Fibroblast of skin of left biceps (primary cell): ENCODE measurements at places on chromosomes 6 and 20.

- DNase-seq = no peak
These were observed 80.7 kb downstream of the RREB1 start for GRCh38 chr6:7188492-7188891.

GRCh38 chr6:74065705-74066104 is 369.7 kb downstream of the CD109 start:
- DNase-seq = no peak

GRCh38 chr6:73309535-73309784 is 44.6 kb downstream of the DPPA5 start:
- no peak for DNase-seq

GRCh38 chr6:108635505-108636226 is 74.9 kb downstream of the FOXO3 start:
- DNase-seq = no peak

DNA sequence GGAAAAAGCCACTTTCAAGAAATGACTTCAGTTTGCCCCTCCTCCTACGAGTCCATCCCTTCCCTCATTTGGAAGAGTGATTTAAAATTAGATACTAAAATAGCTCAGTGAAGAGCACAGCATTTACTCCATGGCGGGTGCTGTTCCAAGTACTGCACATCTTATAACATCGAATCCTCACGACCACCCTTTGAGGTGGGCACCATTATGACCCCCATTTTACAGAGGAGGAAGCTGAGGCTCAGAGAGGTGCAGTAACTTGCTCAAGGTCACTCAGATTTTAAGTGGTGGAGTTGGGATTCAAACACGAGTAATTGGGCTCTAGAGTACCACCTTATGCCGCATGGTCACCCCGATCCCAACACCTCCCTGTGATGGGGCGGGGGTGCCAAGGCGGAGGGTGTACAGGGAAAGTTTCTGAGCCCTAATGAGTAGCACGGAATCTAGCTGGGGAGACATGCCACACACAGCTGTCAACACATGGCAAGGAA is 25.5 kb downstream of the TTBK1 start:
- DNase-seq = no peak

GRCh38 chr6:159572439-159573110 is 120.5 kb downstream of the SOD2 start:
- DNase-seq = no peak

- DNase-seq = no peak
These were observed 19.1 kb downstream of the ME1 start for GRCh38 chr6:83411731-83412130.

DNA sequence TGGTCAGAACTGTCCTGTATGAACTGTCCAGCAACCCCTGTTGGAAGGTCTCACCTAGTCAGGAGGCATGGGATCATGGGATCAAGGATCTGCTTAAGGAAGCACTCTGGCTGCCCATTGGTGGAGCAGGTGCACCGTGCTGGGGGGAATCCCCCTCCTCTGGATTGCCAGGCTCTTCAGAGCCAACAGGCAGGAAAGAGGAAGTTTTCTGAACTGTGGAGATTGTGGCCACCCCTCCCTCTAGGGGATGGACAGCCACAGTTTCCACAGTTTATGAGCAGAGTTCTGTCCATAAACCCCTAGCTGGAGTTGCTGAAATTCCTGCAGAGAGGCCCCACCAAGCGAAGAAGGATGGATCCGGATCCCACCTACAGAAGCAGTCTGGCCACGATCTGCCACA is 13.0 kb upstream of the HLA-DQB1 start:
- no peak for DNase-seq

DNA sequence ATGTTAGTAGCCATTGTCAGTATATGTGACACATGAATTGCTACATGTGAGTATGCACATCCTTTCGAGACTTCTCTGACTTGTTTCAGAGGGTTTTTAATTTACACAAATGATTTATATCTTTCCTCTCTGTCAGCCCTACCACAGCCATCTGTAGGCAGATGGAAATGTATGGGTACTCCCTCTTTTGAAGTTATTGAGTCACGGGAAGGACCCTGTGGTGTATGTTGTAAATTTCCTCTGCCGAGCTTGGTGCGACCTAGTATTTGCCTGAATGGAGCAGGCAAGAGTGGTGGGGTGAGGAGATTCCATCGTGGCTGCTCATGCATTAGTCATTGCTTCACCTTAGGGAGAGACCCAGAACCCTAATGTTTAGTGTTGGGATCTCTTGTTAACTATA is 171.9 kb downstream of the JARID2 start:
- DNase-seq = no peak
